CD14-positive monocyte (primary cell): ENCODE measurements at places on chromosomes 12 and 14. TPM values are rescaled to one million over a fixed set of nuclear protein-coding genes. Genes with fewer than 3 reads are reported as not detected.

- no peaks in the 10 kb centered on the region for H3K4me1 ChIP-seq
- peaks cover 80% of the 10 kb centered on the region for H3K36me3 ChIP-seq
- no peak for DNase-seq
These were observed 123.9 kb downstream of the PRMT8 start for GRCh38 chr12:3614806-3615466.

GRCh38 chr14:23056956-23057756 is at the start of gene CDH24:
Gene CDH24, minus strand, starts transcription at chr14:23057520. Its CDS starts 1,787 bp downstream, at chr14:23055733.
- peak within 1 kb of the TSS; percentile 67 for H3K4me3 ChIP-seq
- H3K36me3 ChIP-seq, result peaks cover 27% of the 10 kb centered on the region
- peak; percentile 26 for DNase-seq
- peaks cover 4% of the 10 kb centered on the region for H3K27me3 ChIP-seq

DNA sequence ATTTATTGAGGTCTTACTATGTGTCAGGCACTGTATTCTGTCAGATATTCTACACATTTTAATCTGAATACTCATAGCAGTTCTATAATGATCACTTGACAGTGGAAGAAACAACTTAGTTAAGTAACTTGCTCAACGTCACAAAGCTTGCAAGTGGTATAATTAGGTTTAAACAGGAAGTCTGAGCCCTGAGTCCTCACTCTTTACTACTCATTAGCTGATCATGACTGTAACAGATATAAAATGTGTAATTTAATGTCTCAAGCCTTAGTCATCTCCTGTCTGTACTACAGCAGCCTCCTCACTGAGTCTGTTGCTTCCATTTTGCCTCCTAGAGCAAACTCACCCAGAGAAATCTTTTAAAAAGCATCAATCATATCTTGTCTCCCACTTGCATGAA is 38.9 kb downstream of the PPP4R4 start:
- no peak overlapping the region for H3K4me3 ChIP-seq
- DNase-seq, result peak; percentile 1
- H3K27ac ChIP-seq, result no peak overlapping the region
- H3K27me3 ChIP-seq, result no peaks in the 10 kb centered on the region

DNA sequence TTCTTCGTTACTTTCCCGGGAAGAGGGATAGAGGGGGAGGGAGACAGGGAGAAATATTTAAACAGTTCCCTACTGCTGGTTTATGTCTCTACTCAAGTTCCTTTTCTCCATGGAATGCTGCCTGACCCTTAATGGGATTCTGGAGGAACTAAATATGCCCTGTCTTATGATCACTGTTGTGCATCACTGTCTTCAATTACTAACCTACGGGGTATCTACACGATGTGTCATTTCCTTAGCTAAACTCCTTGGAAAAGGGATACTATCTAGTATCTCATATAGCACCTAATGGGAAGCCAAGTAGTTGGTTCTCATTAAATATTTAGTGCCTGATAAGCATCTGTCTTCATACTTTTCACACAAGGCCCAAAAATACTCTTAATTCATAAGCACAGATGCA is 37.5 kb upstream of the FBLN5 start:
- H3K4me3 ChIP-seq, result no peak overlapping the region
- peaks cover 5% of the 10 kb centered on the region for H3K4me1 ChIP-seq
- H3K36me3 ChIP-seq, result peaks cover 51% of the 10 kb centered on the region
- no peak for DNase-seq

DNA sequence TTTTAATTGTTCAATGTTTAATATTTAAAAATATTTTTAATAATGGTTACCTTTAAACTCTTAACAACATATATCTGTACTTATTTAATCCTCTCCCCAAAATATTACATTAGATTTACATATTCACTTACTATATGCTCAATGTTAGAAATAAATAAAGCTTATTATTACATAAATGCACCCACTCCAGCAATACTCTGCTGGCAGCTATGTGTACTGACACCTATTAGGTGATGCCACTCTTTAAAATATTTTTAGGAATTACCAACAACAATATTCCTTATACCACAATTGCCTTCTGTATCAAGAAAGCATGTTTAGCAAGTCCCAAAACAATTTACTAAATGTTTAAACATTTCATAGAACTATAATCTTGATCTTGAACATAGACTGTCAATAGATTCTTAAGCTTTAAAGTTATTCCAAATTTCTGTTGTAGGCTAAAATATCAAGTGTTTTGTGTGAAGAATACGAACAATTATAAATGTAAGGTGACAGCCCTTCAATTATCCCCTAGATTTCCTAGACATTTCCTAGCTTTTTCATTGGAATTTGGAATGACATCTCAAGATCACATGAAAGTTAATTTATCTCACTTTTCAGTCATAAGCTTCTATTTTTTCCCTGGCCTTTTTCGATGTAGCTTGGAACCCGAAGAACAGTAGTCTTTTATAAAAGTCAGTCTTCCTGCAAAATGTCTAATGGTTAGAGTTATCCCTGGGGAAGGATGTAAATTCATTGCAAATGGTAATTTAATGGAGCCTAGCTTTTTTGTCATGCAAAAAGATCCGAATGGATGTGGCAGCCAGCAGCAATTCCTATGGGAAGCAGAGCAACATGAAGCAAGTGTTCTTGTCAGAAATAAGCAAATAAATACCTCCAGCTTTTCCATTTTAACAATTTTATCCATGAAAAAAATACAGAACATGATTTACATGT is 907.5 kb upstream of the ATXN7L3B start:
- no peaks in the 10 kb centered on the region for H3K36me3 ChIP-seq
- no peak overlapping the region for H3K4me3 ChIP-seq
- no peaks in the 10 kb centered on the region for H3K4me1 ChIP-seq
- H3K27me3 ChIP-seq, result no peaks in the 10 kb centered on the region
- no peak for DNase-seq

GRCh38 chr14:53044486-53044885 is 93.6 kb upstream of the FERMT2 start:
- no peak overlapping the region for H3K27ac ChIP-seq
- no peak for DNase-seq
- no peak overlapping the region for H3K4me3 ChIP-seq
- H3K4me1 ChIP-seq, result no peaks in the 10 kb centered on the region

- peaks cover 12% of the 10 kb centered on the region for H3K36me3 ChIP-seq
- H3K27me3 ChIP-seq, result no peaks in the 10 kb centered on the region
- no peak overlapping the region for H3K27ac ChIP-seq
These were observed 16.1 kb downstream of the PIGH start for GRCh38 chr14:67583711-67584644.

ACRBP gene
- polyA plus RNA-seq, result 10.3 TPM

DNA sequence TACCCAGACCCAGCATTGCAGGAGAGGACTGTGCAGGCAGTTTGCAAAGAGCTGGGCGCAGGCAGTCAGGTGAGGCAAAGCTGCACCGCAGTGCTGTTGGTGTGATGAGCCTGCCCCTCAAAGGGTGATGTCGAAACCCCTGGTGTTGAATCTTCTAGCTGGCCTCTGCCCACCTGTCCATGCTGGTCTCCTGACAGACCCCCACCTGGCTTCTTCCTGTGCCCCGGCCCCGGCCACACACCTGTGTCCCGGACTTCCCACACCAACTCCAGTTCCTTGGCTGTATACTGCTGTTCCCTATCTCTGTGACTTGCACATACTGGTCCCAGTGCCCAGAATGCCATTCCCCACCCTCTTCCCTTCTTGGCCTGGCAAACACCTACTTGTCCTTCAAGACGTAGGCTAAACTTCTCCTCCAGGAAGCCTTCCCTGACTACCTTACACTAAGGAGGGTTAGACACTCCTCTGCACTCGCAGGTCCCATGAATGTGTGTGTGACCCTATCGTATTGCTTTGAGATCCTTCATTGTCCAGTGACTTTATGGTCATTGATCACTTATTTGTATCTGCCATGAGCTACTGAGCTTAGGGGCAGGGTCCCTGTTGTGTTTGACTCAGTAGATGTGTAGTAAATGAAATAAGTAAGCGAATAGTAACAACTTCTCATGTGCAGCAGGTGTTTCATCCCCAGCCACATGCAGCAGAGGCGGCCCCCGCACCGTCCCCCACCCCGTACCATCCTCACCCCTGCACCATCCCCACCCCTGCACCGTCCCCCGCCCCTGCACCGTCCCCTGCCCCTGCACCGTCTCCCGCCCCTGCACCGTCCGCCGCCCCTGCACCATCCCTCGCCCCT is 37.4 kb downstream of the ESRRB start:
- no peaks in the 10 kb centered on the region for H3K36me3 ChIP-seq
- no peak for DNase-seq
- H3K4me1 ChIP-seq, result no peaks in the 10 kb centered on the region
- H3K27ac ChIP-seq, result no peak overlapping the region
- peaks cover 8% of the 10 kb centered on the region for H3K27me3 ChIP-seq

SERPINA3 gene
- not detected for polyA plus RNA-seq

DNA sequence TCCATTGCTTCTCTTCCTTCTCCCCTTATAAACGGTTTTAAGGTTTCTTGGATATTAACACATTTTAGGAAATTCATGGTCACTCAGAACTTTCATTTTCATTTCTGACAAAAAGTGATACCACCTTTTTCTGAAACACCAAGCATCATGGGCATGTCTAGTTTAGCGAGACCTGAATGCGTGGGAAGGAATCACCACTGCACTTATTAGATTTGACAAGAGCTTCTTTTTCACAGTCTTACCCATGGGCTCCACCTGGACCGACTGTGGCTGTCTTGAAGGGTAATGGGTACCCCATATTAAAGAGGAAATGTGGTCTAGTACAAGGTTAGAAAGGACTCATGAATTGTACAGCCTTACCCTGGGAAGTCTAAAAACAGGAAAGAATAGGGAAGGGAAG is 95.4 kb downstream of the KCNK10 start:
- H3K27ac ChIP-seq, result no peak overlapping the region
- H3K36me3 ChIP-seq, result no peaks in the 10 kb centered on the region
- no peaks in the 10 kb centered on the region for H3K4me1 ChIP-seq
- no peaks in the 10 kb centered on the region for H3K27me3 ChIP-seq
- H3K4me3 ChIP-seq, result no peak overlapping the region

DNA sequence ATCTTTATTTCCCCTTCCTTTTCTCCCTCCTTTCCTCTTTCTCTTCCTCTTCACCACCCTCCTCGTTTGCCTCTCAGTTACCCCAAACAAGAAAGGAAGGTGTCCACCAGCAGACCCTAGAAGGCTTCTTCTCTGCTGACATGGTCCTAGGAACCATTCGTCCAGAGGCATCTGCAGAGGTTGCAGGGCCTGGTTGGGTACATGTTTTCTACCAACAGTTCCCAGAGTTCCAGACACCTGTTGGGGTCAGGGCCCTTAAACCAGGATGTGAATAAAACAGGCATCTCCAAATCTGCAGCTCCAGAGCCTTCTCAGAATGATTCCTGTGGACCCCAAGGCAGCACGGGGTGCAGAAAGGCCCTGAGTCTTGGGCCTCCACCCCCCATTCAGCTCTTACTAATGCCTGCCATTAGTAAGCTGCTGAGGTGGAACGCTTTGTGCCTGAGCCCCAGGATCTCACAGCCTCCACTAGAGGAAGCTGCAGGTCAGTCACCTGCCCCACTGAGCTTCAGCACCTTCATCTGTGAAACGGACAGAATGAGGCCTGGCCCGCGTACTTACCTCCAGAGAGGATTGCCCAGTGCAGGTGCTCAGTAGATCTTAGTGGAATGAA is 130.4 kb downstream of the DICER1 start:
- H3K4me3 ChIP-seq, result no peak overlapping the region
- no peaks in the 10 kb centered on the region for H3K4me1 ChIP-seq
- H3K36me3 ChIP-seq, result no peaks in the 10 kb centered on the region
- no peak for DNase-seq
- no peaks in the 10 kb centered on the region for H3K27me3 ChIP-seq

DNA sequence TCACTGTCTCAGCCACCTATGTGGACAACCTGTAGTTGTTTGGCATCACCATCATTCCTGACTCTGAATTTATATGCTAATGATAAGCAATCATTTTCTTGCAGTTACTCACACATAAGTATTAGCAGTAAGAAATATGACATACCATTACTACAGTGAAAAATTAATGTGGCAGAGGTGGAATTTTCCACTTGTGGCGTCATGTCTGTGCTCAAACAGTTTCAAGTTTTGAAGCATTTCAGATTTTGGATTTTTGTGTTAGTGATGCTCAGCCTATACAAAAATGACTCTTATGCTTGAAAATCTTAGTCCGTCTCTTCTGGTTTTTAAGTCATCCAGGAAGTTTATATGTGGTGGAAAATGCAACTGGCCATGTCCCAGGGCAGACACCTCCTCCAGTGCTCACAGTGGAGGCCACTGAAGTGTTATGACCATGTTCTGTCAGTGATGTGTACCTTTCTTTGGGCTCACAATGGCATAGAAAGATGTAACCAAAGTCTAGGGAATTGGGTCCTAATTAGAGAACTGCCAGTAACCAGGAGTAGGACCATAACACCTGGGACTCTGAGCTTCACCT is 220.6 kb downstream of the SYT1 start:
- H3K27me3 ChIP-seq, result no peaks in the 10 kb centered on the region
- H3K27ac ChIP-seq, result no peak overlapping the region
- H3K4me3 ChIP-seq, result no peak overlapping the region
- DNase-seq, result no peak

DNA sequence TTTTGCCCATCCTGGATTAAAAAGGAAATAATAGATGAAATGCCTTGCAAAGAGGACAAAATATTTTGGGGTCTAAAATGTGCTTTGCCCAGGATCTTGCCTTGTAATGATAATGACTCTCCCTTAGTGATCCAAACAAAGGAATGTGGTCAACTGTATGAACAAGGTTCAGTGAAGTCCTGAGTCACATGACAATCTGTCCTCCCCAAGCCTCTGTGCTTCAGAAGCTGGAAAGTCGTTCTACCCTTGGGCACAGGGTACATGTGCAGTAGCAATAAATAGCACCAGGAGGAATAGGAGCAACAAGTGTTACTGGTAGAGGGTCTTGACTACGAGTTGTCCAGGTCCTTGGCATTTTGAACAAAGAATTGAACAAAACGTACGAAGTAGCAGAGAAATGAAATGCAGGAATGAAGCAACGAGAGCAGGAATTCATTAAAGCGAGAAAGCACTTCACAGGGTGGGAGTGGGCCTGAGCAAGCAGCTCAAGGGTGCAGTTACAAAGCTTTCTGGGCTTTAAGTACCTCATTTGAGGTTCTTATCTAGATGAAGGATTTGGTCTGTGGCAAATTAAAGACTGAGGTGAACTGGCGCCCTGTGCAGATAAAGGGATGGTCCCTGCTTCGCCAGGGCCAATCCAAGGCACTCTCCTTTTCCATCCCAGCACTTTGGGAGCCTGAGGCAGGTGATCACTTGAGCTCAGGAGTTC is 65.8 kb downstream of the RESF1 start:
- no peak overlapping the region for H3K4me3 ChIP-seq
- H3K36me3 ChIP-seq, result no peaks in the 10 kb centered on the region
- no peak for DNase-seq
- no peak overlapping the region for H3K27ac ChIP-seq
- H3K4me1 ChIP-seq, result no peaks in the 10 kb centered on the region
- H3K27me3 ChIP-seq, result no peaks in the 10 kb centered on the region

CMKLR1 gene
- 7.9 TPM for polyA plus RNA-seq

KLRC3 gene
- not detected for polyA plus RNA-seq

DNA sequence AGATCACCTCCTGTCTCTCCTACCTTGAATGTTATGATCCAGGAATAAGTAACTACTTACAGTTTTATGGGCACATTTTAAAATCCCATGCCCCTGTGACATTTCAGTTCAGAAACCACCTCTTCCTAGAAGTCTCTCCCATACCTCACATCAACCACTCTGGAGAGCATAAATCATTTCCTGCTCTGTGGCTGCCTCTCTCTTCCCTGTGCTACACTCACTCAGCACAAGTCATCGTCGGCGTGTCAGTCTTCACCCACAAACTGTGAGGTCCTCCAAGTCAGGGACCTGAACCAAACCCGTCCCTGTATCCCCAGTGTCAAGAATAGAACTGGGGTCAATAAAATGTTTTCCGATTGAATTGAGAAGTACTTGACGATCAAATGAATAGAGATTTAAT is 863.3 kb downstream of the BCL11B start:
- no peak overlapping the region for H3K27ac ChIP-seq
- no peaks in the 10 kb centered on the region for H3K27me3 ChIP-seq
- DNase-seq, result no peak
- no peaks in the 10 kb centered on the region for H3K36me3 ChIP-seq
- H3K4me3 ChIP-seq, result no peak overlapping the region
